ENCODE measurements at places on chromosomes 2 and 18.

DNA sequence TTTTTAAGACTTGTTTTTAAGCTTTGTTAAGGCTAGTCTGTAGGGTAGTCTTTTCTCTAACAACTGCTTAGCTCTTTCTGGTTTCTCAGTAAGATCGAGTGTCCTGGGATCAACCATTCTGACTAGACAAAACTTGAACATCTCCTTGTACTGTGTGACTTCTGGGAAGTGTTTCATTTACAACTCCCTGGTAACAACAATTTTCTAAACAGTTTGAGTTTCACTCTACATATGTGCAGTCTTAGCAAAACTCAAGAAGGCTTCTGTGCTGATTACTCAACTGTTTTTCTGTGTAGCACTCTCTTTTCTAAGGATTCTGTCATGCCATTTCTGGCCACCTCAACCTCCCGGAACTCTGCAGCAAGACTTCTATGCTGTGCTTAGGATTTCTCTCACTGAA lies 204.5 kb downstream of the KIAA1328 start:
- DNase-seq: no peak
- H3K36me3 ChIP-seq: no peaks in the 10 kb centered on the region
- no peaks in the 10 kb centered on the region for H3K27me3 ChIP-seq
- no peaks in the 10 kb centered on the region for H3K4me1 ChIP-seq

DNA sequence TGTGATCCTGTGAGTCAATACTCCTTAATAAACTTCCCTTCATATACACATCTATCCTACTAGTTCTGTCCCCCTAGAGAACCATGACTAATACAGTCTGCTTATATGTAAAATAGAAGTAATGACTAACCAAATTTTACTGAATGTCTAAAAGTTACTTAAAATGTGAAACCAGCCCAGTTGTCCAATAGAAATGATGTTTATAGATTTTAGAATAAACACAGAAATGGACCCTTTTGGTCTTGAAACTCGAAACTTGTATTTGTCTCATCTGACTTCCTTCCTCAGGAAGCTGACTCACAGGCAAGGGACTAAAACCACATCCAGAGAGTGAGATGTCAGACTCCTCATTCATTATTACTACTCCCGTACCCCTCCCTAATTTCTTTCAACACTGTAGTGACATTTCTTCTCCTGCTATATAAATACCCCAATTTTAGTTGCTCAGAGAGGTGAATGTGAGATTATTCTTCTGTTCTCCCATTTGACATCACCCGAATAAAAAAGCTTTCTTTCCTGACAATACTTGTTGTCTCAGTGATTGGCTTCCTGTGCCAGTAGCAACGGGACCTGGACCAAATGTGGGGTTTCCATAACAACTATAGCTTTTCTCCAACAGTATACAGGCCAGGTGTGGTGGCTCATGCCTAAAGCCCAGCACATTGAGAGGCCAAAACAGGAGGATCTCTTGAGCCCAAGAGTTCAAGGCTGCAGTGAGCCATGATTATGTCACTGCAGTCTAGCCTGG lies 486.0 kb downstream of the ERBB4 start:
- H3K4me1 ChIP-seq: peaks cover 15% of the 10 kb centered on the region
- H3K36me3 ChIP-seq: peaks cover 2% of the 10 kb centered on the region
- no peak overlapping the region for H3K4me3 ChIP-seq
- no peaks in the 10 kb centered on the region for H3K27me3 ChIP-seq
- DNase-seq: no peak

GRCh38 chr2:1541819-1542475 lies 128.7 kb downstream of the TPO start:
- H3K36me3 ChIP-seq: no peaks in the 10 kb centered on the region
- no peak for DNase-seq
- no peaks in the 10 kb centered on the region for H3K27me3 ChIP-seq
- H3K4me3 ChIP-seq: no peak overlapping the region
- H3K27ac ChIP-seq: no peak overlapping the region

DNA sequence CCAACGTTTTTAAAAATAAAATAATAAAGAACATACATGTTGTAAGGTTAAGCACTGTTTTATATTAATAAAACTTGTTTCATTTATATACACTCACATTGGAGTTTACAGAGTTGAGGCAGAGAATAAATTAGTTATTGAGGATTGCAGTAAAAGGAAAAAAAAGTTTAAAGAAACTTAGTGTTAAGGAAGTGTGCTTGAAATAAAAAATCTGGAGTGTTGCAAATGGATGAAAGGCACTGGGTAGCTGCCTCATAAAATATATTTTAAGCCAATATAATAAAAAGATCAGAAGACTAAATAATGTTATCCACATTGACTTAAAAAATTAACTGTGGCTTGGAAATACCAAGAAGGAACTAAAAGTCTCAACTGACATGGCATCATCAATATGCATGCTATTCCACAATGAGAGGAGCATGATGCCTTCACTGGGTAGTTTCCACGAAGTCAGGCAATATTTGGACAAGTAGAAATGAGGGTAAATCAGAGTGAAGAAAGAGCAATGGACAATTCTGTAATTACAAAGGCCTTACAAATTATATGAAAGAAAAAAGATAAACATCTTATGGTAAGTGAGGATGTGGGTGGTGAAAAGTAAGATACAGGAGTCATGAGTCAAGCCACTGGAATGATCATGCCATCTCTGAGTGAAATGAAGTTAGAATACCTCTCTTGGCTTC lies 2.5 kb downstream of the GALNT3 start:
- H3K36me3 ChIP-seq: peaks cover 10% of the 10 kb centered on the region
- peaks cover 26% of the 10 kb centered on the region for H3K27me3 ChIP-seq
- H3K4me3 ChIP-seq: no peak overlapping the region
- no peak for DNase-seq

DNA sequence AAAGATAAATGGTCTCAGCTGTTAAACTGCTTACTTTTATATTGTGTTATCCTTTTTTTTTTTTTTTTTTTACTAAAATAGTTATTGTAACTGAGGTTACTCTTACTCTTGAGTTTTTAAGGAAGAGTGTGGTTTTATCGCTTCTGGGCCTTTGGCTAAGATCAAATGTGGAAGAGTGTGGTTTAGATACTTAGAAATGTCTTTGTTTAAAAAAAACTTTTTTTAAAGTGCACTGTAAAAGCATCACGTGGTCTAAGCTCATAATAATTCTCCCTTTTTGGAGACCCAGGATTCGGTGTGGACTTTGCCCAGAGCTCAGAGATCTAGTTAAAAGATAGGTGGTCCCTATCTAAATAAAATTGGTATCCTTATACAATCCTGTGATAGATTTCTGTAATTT lies 11.9 kb upstream of the OXER1 start:
- H3K27ac ChIP-seq: no peak overlapping the region
- DNase-seq: no peak
- H3K4me1 ChIP-seq: peaks cover 14% of the 10 kb centered on the region

- DNase-seq: no peak
- no peak overlapping the region for H3K27ac ChIP-seq
- H3K36me3 ChIP-seq: peaks cover 5% of the 10 kb centered on the region
- no peaks in the 10 kb centered on the region for H3K4me1 ChIP-seq
Measured at GRCh38 chr2:111058264-111058663, 62.5 kb upstream of the BCL2L11 start.

- H3K27ac ChIP-seq: no peak overlapping the region
- H3K36me3 ChIP-seq: no peaks in the 10 kb centered on the region
- H3K4me1 ChIP-seq: no peaks in the 10 kb centered on the region
- DNase-seq: no peak
- peaks cover 5% of the 10 kb centered on the region for H3K27me3 ChIP-seq
- no peak overlapping the region for H3K4me3 ChIP-seq
Measured at GRCh38 chr2:152395572-152395971, 60.6 kb downstream of the FMNL2 start.

DNA sequence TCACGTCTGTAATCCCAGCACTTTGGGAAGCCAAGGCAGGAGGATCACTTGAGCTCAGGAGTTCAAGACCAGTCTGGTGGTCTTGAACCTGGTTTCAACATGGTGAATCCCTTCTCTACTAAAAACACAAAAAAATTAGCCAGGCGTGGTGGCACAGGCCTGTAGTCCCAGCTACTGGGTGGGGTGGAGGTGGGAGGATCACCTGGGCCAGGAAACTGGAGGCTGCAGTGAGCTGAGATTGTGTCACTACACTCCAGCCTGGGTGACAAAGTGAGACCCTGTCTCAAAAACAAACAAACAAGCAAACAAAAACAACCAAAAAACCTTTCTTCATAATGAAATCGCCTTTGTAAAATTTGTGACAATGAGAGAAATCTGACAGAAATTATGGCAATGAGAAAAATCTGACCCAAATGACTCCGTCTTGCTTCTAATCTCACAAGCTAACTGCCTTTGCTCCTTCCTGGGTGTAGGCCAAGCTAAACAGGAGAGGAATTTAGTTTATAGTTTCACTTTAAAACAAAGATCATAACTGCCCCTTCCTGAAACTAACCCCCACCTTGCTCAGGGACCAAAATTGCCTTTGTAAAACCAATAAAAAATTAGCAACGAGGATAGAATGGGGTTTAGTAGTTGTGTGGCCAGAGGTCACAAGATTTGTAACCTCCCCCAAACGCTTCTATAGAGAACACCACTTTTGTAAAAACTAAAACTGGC lies 60.7 kb upstream of the KIF5C start:
- H3K27me3 ChIP-seq: peaks cover 21% of the 10 kb centered on the region
- H3K36me3 ChIP-seq: no peaks in the 10 kb centered on the region

DNA sequence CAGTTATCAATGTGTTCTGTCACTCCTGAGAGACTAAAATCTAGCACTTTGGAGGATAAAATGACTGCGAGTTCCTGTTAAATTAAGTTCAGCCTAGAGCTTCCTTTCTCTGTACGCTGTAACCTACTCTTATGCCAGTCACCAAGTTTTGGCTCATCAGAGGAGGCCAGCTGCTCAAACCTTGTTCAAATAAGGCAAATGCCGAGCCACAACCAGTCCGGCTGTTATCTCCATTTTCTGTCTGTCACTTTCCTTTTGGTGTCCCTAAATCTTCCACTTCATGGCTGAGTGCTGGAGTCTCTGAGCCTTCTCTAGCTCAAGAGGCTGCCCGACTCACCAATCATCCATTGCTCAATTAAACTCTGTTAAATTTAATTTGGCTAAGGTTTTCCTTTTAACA lies 33.5 kb upstream of the PXDN start:
- H3K4me3 ChIP-seq: no peak overlapping the region
- DNase-seq: no peak
- H3K27me3 ChIP-seq: peaks cover 15% of the 10 kb centered on the region
- H3K27ac ChIP-seq: no peak overlapping the region

DNA sequence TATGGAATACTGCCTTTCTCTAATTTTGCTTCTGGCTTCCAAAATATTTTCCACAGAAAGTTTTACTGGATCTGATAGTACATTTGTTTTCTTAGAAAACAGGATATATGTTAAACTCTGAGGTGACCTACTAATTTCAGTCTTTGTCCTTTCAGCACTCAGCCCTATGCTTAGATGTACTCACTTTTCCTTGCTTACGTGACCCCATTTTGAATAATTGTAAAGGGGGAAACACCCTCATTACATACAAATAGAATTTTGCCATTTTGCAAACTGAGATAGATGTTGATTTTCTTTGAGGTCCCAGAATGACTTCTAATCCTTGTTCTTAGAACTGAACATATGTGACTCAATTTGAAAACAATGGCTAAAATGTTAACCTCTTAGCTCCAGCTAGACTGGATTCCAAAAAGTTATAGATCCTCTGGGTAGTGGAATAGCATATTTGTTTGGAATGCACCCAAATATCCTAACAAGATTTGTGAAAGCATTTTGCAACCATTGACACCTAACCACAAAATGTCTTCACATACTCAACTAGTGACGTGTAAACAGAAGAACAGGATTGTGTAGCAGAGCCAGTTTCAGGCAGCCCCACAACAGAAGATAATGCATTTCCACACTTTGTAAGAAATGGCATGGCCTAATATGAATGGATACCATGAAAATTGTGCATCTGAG lies 44.8 kb upstream of the EHBP1 start:
- no peak overlapping the region for H3K27ac ChIP-seq
- DNase-seq: no peak
- no peak overlapping the region for H3K4me3 ChIP-seq
- H3K36me3 ChIP-seq: no peaks in the 10 kb centered on the region
- H3K27me3 ChIP-seq: peaks cover 8% of the 10 kb centered on the region

- H3K27me3 ChIP-seq: peaks cover 4% of the 10 kb centered on the region
- no peaks in the 10 kb centered on the region for H3K4me1 ChIP-seq
- H3K36me3 ChIP-seq: no peaks in the 10 kb centered on the region
- no peak overlapping the region for H3K27ac ChIP-seq
Measured at GRCh38 chr18:61569176-61569892, 236.1 kb downstream of the CDH20 start.

DNA sequence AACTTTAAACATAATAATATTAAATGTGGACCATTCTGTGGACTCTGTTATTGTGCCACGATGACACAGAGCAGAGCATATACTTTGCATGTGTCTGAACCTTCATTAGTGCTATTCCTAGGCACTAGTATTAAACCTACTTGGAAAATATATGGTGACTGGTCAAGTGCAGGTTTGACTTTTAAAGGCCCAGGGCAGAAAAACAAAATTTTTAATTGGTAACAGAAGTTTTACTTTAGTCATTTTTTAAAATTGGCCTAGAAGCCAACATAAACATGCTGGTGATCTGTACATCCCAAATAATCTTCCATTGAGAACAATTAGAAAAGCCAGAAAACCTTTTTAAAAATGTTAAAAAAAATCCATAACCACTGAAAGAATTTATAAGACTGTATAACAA lies 16.6 kb downstream of the LDAH start:
- no peaks in the 10 kb centered on the region for H3K36me3 ChIP-seq
- no peak for DNase-seq
- no peaks in the 10 kb centered on the region for H3K4me1 ChIP-seq
- no peak overlapping the region for H3K4me3 ChIP-seq

DNA sequence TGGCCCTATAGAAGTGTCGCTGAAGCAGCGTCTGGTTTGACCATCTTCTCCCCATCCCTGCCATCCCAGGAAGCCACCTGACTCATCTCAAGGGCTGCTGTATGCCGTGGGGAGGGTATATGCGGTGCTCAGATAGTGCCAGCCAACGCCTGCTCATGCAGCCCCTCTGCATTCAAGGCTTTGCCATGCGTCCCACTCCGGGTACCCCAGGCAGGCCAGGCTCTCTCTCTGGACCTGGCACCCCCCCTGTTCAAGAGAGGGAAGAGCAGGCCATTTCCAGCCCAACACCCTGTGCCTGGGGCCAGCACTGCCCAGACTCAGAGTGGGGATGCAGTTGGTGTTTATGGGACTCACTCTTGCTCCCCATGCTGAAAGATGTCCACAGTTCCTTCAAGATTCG lies 130.0 kb downstream of the GLI2 start:
- no peak overlapping the region for H3K27ac ChIP-seq
- no peaks in the 10 kb centered on the region for H3K36me3 ChIP-seq
- peaks cover 57% of the 10 kb centered on the region for H3K27me3 ChIP-seq
- no peak overlapping the region for H3K4me3 ChIP-seq

DNA sequence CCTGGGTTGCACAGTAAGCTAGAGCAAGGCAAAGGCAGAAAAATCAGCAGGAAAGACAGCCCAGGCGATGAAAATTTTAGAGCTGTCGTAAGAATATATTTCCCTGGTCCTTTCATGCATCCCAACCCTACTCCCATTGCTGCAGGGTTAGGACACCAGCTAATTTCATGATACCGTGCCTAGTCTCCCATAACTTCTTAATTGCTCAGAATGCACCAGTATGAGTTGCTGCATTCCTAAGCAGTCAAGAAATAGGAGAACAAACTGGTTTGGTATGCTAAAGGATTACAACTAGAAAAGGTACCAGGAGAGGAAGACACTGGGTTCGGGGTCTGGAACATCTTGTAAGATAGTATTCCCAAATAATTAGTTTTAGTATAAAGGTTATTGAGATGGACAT lies 269.4 kb upstream of the NRXN1 start:
- no peaks in the 10 kb centered on the region for H3K4me1 ChIP-seq
- H3K36me3 ChIP-seq: no peaks in the 10 kb centered on the region
- H3K27ac ChIP-seq: no peak overlapping the region
- no peak overlapping the region for H3K4me3 ChIP-seq
- DNase-seq: no peak
- no peaks in the 10 kb centered on the region for H3K27me3 ChIP-seq

All from activated naive CD4-positive, alpha-beta T cell treated with anti-CD3 and anti-CD28 coated beads, Interleukin-2, amount 10 ng/mL, durations not matched to agents 7 days and 5 days (primary cell).